ENCODE measurements at places on chromosomes 7 and 10. TPM values are rescaled to one million over a fixed set of nuclear protein-coding genes. Genes with fewer than 3 reads are reported as not detected.

GRCh38 chr7:90625562-90625961 is 29.4 kb downstream of the CDK14 start:
- DNase-seq: no peak

- no peak for DNase-seq
These were observed 51.8 kb downstream of the GSDME start for GRCh38 chr7:24705461-24705954.

DNA sequence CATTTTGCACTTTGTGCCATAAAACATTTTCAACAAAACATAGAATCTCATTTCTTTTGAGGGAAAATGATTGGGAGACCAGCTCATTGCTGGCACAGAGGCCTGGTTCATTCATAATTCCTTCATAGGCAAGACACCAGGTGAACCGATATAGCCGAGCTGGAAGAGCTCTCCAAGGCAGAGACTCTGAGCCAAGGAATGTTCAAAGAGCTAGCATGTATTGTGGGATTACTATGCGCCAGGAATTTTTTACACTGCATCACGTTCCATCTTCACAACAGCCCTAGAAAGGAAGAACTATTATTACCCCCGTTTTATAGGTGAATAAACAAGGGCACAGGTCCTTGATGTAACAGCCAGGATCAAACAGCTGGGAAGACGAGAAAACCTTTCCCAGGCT is 2.1 kb upstream of the IL6 start:
- DNase-seq: no peak

GRCh38 chr10:71467161-71467560 is 70.4 kb downstream of the CDH23 start:
- no peak for DNase-seq

Gene ZNF716
- not detected for total RNA-seq

All from ascending aorta (tissue), 2 donors.